ENCODE measurements at places on chromosomes 5 and 9.

- no peak for DNase-seq
Observed at GRCh38 chr9:130829762-130830161, 5.3 kb upstream of the ABL1 start.

GRCh38 chr9:16230731-16231130 lies 639.7 kb downstream of the BNC2 start:
- DNase-seq = no peak

DNA sequence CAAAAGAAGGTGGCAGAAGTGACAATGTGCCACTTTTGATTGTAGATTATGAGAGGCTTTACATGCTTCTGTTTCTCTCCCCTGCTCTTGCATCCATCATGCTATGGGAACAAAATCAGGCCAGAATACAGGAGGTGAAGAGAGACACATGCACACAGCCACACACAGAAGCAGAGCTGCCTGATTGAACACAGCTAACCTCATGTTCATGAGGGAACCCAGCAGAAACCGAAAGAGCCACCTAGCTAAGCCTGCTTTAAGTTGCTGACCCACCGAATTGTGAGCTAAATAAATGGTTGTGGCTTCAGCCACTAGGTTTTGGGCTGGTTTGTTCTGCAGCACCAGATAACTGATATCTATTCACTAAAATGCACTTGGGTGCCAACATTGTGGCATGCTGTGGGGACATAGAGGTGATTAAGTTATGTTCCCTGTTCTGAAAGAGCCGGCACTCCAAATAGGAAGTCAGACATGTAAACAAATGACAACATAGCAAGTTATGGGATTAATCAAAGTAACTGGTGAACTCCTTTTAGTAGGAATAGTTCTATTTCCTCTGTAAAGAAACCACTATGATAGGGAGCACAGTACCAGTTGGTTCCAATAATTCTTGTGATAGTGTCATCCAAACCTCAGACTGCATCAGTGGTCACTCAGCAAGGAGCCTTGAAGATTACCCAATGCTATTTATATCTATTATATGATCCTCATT lies 93.6 kb upstream of the TNC start:
- DNase-seq = no peak

DNA sequence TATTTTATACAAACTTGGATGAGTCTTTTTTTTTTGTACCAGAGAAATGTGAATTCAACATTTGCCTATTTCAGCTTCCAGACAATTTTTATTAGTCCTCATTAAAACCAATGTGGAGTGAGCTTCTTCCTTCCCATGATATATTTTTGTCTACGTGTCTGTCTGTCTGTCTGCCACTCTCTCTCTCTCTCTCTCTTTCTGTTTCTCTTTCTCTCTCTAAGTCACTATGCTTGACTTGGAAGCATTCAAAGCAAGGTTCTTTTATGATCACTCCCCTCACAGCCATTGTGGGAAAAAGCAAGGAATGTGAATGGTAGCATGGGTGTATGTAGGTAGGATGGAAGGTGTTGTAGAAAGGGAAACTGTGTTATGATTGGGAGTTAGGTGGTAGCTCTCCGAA lies 80.2 kb downstream of the SNCAIP start:
- no peak for DNase-seq

GRCh38 chr9:87973122-87973521 lies 1.2 kb downstream of the CDK20 start:
- no peak for DNase-seq

GRCh38 chr9:129460323-129461261 lies 160.3 kb downstream of the C9orf50 start:
- peak; percentile 97 for DNase-seq

All from right lobe of liver (tissue), 6 donors.